ENCODE measurements at places on chromosomes 6 and 20. TPM values are rescaled to one million over a fixed set of nuclear protein-coding genes. Genes with fewer than 3 reads are reported as not detected.

CCN6 gene
- not detected for polyA plus RNA-seq

TINAG gene
- not detected for polyA plus RNA-seq

VPS16 gene
- 35.8 TPM for polyA plus RNA-seq

RPRD1B gene
- polyA plus RNA-seq: 10.2 TPM

NRN1 gene
- polyA plus RNA-seq: 3.3 TPM

PRKN gene
- 0.45 TPM for polyA plus RNA-seq

KIAA0408 gene
- polyA plus RNA-seq: 2.1 TPM

DLL1 gene
- polyA plus RNA-seq: 15.6 TPM

PRR18 gene
- not detected for polyA plus RNA-seq

FAM83B gene
- polyA plus RNA-seq: 2.7 TPM

KIF6 gene
- polyA plus RNA-seq: 0.08 TPM

BCAS4 gene
- 1.5 TPM for polyA plus RNA-seq

TMEM151B gene
- not detected for polyA plus RNA-seq

COL12A1 gene
- polyA plus RNA-seq: 18.2 TPM

POU5F1 gene
- 0.59 TPM for polyA plus RNA-seq

NRSN1 gene
- polyA plus RNA-seq: not detected

TCP11 gene
- not detected for polyA plus RNA-seq

VAPB gene
- 19.7 TPM for polyA plus RNA-seq

HLA-G gene
- polyA plus RNA-seq: 0.12 TPM

DACT2 gene
- 1.2 TPM for polyA plus RNA-seq

PRSS16 gene
- 3.6 TPM for polyA plus RNA-seq

ISM1 gene
- polyA plus RNA-seq: 1.5 TPM

CLPSL1 gene
- not detected for polyA plus RNA-seq

HCRTR2 gene
- not detected for polyA plus RNA-seq

FAM209A gene
- polyA plus RNA-seq: 0.20 TPM

TFAP2A gene
- polyA plus RNA-seq: 20.9 TPM

CRIP3 gene
- 1.2 TPM for polyA plus RNA-seq

EDN1 gene
- polyA plus RNA-seq: 1.5 TPM

PNLDC1 gene
- 0.20 TPM for polyA plus RNA-seq

ZNF184 gene
- polyA plus RNA-seq: 1.6 TPM

EFCAB8 gene
- 0.11 TPM for polyA plus RNA-seq

C6orf58 gene
- not detected for polyA plus RNA-seq

RAD21L1 gene
- polyA plus RNA-seq: not detected

ADGRF5 gene
- 2.2 TPM for polyA plus RNA-seq

SIGLEC1 gene
- 1.4 TPM for polyA plus RNA-seq

SKIC2 gene
- 58.0 TPM for polyA plus RNA-seq

BRD2 gene
- polyA plus RNA-seq: 97.6 TPM

SRMS gene
- polyA plus RNA-seq: not detected

DNAAF9 gene
- polyA plus RNA-seq: 3.6 TPM

CLDN20 gene
- not detected for polyA plus RNA-seq

ADGRF4 gene
- 17.0 TPM for polyA plus RNA-seq

MCCD1 gene
- polyA plus RNA-seq: not detected

All from esophagus (tissue), 2 donors.